ENCODE measurements at places on chromosomes 6 and 20.

DNA sequence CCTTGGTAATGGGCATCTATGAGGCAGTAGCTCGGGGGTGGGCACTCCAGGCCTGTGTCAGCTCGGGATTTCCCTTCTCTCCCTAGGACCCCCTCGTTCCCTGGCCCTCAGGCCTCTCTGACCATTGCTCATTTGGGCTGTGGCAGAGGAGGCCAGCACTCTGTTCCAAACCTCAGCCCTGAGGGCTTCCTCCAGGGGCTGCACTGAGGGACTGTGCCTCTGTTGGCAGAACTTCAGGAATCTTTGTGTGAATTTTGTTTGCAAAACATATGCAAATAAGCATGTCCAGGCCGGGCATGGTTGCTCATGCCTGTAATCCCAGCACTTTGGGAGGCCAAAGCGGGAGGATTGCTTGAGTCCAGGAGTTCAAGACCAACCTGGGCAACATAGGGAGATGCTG is 11.0 kb downstream of the PACSIN1 start:
- no peak for DNase-seq

DNA sequence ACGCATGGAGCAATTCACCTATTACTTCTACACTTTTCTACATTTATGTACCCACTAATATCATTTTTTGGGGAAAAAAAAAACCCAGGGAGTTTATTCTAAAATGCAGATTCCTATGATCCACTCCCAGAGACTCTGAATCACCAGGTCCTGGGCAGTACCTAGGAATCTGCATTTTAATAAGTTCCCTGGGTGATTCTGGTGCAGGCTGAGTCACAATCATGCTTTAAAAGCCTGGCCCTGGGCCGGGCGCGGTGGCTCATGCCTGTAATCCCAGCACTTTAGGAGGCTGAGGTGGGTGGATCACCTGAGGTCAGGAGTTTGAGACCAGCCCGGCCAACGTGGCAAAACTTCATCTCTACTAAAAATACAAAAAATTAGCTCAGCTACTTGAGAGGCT is 43.3 kb upstream of the MLN start:
- no peak for DNase-seq

GRCh38 chr6:14645841-14646240 is 528.3 kb downstream of the CD83 start:
- DNase-seq: no peak

DNA sequence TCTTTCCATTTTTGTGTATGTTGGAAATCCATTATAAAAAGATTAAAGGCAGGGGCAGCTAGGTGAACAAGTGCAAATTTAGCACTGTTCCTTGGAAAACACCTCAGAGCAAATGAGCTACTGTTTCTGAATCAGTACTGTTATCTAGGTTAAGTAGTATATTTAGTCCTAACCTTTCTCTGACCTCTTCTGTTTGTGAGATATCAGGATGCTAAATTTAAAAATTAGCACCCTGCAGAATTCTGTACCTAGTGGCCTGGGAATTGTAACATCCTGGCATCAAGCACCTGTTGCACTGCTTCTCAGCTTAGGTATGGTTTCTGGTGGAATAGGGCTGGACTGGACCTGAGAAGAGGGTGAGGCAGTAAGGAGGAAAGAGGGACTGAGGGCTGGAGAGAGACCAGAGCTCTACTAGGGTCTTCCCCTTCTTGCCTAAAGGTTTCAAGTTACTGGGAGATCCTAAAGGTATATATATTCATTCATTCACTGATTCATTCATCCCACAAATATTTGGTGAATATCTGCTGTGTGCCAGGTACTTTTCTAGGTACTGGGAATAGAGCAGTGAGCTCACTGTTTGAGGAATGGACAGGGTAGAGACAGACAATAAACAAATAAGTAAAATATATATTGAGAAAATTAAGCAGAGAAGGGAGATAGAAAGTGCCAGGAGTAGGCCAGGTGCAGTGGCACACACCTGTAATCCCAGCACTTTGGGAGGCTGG is 5.2 kb downstream of the ZNF76 start:
- no peak for DNase-seq

GRCh38 chr6:80196906-80197305 is 90.4 kb downstream of the BCKDHB start:
- no peak for DNase-seq

DNA sequence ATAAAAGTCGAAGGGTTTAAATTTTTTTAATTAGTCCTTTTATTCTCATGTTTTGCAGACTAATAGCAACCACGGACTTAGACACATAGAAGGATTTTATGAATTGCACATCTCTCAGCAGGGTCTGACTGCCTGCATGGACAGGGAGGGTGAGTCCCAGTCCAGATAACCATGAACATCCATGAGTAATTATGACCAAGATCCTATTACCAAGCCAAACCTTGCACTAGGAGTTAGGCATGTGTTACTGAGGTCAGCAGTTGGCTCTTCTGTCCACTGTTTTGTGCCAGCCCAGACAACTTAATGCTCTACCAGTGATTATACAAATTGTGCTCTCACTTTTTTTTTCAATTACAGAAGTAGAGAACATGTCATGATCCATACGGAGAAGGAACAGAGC is 211.2 kb downstream of the MAFB start:
- no peak for DNase-seq

GRCh38 chr20:57195469-57196100 is 70.9 kb downstream of the BMP7 start:
- no peak for DNase-seq

GRCh38 chr6:150177952-150178520 is 35.2 kb downstream of the PPP1R14C start:
- DNase-seq: no peak
